Naive thymus-derived CD8-positive, alpha-beta T cell (primary cell): ENCODE measurements at places on chromosomes 5 and 9. TPM values are rescaled to one million over a fixed set of nuclear protein-coding genes. Genes with fewer than 3 reads are reported as not detected.

RPP25L gene
- 20.5 TPM for total RNA-seq

LCP2 gene
- total RNA-seq, result 311 TPM

IFNK gene
- total RNA-seq, result not detected

CXCL14 gene
- not detected for total RNA-seq

TXNDC8 gene
- total RNA-seq, result not detected

PDGFRB gene
- total RNA-seq, result 0.49 TPM
